HCEC 1CT (cell line): ENCODE measurements at places on chromosomes 7 and 10.

DNA sequence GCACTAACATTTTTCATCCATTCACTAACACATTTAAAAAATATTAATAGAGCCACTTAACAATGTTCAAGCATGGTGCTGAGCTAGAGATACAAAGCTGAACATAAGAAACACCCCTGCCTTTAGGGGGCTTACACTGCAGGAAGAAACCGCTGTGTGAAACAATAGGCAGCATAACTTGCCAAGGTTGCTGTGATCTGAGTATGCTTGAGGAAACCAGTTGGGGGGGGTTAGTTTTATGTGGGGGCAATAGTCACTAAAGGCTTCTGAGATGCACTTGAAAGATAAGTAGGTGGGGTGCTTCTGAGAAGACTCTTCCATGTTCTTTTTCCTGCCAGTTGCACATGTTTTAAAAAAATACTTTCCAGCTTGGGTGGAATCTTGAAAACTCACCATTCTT is 2.8 kb downstream of the RBM17 start:
- DNase-seq: no peak

GRCh38 chr7:65285906-65286864 is 87.5 kb upstream of the ZNF92 start:
- no peak for DNase-seq

DNA sequence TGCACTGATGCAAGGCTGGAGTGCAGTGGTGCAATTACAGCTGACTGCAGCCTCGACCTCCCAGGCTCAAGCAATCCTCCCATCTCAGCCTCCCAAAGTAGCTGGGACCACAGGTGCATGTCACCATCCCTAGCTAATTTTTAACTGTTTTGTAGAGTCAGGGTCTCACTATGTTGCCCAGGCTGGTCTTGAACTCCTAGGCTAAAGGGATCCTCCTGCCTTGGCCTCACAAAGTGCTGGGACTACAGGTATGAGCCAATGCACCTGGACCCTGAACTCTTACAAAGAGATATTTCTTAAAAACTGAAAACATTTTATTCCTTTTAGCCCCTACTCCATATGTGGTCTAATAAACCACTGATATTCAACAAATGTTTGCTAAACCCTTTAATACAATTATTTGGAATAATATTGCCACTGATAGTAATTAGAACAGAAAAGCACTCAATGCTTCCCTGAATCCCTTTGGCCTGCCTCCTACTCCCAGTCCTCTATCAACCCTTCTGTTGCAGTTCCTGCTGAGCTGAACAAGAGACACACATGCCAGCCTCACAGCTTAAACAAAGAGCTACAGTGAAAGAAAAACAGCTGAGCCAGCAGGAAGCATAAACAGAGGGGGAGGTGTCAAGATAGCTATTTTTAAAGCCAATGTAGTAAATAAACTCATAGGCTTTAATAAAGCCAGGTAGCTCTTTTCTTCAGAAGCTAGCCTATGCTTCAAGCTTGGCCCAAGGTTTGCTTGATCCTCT is 7.0 kb upstream of the GNAI1 start:
- DNase-seq: no peak

- peak; percentile 14 for DNase-seq
Measured at GRCh38 chr7:105003872-105004510, 10.0 kb upstream of the KMT2E start.

- no peak for DNase-seq
Measured at GRCh38 chr7:158996214-158997109, 140.1 kb downstream of the DYNC2I1 start.

DNA sequence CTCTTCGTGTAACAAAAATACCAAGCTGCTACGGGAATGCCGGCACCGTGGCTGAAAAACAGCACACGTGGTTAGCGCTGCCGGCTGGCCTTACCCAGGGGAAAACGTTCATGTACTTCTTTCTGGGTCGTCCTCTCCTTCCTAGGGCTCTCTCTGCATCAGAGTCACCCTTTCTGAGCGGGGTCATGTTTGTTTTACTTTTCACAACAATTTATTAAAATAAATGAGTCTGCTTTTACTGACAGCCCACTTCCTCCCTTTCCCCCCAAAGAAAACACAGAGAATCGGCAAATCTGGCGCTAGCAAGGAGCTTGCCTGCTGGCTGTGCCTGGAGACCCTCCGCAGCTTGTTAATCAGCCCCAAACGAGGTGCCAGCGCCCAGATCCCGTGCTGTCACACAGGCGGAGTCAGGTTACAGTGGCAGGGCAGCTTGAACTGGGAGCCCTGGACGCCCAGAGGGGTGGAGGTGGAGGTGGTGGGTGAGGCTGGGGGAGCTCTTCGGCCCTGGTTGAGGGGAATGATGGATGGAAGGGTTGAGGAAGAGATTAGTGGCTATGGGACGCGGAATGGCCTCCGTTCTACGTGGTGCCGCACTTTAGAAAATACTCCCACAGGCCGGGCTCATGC is 162.2 kb upstream of the TNS3 start:
- no peak for DNase-seq

DNA sequence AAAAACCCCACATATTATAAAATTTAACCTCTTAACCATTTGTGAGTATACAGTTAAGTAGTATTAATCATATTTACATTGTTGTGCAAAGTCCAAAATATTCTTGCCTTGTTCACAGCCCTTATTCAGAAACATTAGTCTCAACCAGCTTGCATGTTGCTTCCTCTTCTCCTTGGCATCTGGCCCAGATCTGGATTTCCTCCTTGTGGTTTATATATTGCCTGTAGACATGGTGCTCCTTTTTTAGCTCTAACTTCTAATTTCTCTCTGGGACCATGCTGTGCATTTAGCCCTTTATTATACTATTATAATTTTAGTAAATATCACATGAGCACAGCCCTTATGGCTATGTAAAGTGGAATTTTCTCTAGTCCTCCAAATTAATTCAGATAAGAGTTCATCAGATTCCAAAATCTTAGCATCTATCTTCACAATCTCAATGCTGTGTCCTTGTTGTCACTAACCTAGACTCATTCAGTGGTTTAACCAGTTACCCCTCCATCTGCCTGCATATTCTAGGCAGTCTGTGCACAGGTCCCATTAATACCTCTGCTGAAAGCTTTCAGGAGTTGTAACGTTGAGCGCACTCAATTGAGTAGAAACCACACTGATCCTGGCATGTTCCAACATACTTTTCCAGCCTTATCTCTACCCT is 7.9 kb downstream of the CPED1 start:
- peak; percentile 95 for DNase-seq

GRCh38 chr10:34761453-34761852 is 53.6 kb downstream of the PARD3 start:
- no peak for DNase-seq

GRCh38 chr7:25565949-25566348 is 337.7 kb upstream of the NPVF start:
- peak; percentile 44 for DNase-seq

DNA sequence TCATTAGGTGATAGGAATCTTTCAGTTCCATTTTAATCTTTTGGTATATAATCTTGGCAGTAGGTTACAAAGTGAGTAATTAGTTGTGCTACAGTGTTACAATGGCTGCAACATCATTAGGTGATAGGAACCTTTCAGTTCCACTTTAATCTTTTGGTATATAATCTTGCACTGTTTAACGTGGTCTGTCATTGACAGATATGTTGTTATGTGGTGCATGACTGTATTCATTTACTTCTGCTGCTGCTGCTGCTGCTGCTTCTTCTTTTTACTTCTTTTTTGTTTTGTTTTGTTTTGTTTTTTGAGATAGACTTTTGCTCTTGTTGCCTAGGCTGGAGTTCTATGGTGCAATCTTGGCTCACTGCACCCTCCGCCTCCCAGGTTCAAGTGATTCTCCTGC is 28.6 kb downstream of the ST7 start:
- no peak for DNase-seq

- no peak for DNase-seq
Measured at GRCh38 chr7:85673876-85674275, 487.0 kb upstream of the SEMA3D start.

DNA sequence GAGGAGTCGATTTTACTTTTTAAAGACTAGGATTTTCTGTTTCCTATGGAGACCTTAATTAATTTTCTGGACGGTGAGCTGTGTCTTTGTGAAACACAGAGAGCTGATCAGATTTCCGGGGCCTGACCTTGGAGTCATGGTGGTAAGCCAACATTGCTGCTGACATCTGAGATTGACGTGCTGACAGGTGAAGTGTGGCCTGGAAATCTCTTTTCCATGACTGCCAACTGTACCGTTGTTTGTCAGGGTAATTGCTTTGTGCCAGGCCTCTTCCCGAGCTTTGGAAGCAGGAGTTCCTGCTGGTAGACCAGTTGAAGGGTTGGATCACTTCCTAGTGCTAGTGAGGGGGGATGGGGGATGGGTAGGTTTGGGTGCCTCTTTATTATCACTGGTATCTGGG is 71.2 kb downstream of the ADRA2A start:
- no peak for DNase-seq

DNA sequence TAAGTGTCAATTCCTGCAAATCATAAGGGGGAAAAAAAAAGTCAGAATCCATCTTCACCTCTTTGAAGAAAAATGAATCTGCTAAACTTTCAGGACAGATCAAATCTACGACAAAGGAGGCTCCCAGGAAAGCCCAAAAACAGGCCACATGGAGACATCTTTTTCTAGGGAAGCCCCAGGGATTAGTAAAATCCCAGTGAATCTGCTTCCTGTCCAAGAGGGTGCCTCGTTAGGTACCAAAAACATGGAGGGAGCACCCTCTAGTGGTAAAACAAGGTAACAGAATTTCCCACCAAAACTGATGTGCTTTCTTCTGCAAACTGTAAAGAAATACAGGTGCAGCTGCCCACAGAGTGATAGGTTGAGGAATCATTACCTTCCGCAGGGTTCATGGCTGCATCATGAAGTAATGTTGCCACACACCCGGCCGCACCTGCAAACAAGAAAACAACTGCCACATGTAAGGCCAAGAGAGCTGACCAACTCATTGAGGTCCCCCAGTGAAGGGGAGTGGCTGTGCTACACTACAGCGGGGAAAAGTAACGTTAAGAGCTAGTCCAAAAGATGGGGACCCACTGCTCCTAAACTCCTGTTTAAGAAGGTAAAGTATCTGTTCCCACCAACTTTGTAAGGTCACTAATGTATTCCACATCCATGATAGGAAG is 7.9 kb downstream of the SLC25A28 start:
- peak; percentile 66 for DNase-seq

DNA sequence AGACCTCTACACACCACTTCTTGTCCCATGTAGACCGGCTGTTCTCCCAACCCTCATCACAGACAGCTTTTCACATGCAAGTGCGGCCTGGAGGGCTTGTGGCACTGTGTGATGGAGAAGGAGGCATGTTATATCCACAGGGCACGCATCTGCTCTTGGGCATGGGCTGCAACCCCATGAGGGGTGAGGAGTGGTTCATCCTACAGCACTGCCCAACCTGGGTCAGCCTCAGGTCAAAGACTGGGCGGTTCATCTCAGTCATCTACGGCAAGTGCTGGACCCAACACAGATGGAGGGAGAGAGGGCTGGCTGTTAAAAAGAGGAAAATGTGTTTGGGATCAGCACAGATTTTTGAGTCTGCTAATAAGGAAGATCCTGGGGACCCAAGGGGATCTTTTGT is 2.2 kb downstream of the FSCN3 start:
- no peak for DNase-seq
